HFFc6 (cell line): ENCODE measurements at places on chromosomes 4 and X. TPM values are rescaled to one million over a fixed set of nuclear protein-coding genes. Genes with fewer than 3 reads are reported as not detected.

DNA sequence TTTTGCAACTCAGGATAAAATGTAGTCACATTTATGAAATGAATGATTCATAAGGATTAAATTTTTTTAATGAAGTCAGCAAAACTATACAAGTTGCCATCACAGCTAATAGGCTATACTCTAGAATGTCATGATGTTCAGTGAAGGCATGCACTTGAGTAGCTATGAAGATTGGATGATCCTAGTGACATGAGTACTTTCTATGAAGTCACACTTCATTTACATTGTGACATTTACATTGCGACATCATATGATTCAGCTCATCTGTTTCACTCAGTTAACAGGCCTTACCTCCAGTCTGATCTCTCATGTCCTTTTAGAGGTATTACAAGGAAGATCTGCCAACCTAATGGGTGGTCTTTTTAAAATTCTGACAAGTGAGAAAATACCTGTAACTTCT lies 82.7 kb upstream of the FGF13 start:
- no peak for DNase-seq

DNA sequence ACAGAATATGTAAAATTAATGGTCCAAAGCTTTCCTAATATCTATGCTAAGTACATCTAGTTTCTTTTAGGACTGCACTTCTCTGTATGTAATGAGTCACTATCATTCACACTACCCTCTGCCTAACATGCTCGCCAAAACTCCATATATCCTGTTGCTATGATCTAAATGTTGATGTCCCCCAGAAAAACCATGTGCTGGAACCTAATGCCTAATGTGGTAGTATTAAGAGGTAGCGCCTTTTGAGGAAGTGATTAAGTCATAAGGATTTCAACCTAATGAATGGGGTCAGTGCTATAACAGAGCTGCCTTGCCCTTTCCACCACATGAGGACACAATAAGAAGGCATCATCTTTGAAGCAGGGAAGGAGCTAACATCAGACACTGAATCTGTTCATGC lies 34.9 kb upstream of the NFKB1 start:
- peak; percentile 38 for DNase-seq

- DNase-seq = peak; percentile 2
These were observed 6.0 kb downstream of the GAGE10 start for GRCh38 chrX:49309401-49309981.

DNA sequence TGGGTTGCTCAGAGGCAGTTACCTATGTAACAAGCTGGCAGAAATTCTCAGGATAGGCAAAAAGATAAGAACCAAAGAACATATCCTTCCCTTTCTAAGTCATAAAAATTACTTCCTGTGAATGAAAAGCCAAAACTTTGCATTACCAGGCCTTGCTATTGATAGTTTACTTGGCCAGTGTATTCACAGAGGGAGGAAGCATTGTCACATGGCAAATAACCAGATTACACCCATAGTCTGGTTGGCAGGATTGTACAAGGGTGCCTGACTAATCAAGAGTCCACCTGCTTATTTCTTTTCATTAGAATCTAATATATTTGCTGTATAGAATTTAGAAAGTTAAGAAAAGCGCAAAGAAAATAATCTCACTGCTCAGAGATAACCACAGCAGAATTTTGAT lies 14.1 kb downstream of the XIAP start:
- DNase-seq = no peak

GRCh38 chr4:158836002-158836369 lies 67.2 kb downstream of the FNIP2 start:
- no peak for DNase-seq

GRCh38 chrX:151397741-151398070 lies 700 bp downstream of the VMA21 start:
- DNase-seq = no peak

- DNase-seq = no peak
These were observed 8.3 kb upstream of the XK start for GRCh38 chrX:37677243-37677642.

DNA sequence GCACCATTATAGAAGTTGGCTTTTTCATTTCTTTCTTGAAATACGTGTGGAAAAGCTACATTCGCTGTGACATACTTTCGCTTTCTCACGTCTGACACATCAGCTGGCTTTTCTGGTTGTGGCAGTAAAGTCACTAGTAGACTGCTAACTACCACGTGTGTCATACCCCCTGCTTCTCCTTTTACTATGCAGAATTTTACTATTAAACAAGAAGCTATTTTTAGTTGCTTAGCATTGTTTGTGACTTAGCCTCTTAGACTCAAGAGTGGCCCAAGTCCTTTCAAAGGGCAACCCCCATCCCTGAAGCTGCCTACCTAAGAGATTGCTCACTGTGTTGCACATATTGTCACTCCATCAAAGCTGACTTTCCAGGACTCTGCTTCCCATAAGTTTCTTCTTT lies 2.1 kb upstream of the IL2 start:
- peak; percentile 0 for DNase-seq

- no peak for DNase-seq
These were observed 1395.7 kb downstream of the PCDH18 start for GRCh38 chr4:136136601-136137000.

DNA sequence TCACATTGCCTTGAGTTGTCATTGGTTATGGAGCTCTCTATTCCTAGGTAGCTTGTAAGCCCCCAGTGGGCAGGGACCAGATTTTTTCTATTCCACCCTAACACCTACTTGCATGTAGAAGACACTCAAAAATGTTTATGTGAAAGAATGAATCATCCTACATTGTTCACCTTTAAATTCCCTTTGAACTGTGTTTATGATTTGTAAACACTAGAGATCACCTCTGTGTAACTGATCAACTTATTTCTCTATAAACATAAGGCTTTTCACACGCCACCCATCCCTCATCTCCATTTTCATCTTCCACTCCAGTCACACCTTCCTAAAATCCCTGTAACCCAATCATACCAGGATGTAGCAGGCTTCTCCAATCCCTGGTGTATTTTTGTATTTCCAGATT lies 142.6 kb upstream of the LEF1 start:
- DNase-seq = no peak

- DNase-seq = no peak
These were observed 58.6 kb downstream of the SMAD1 start for GRCh38 chr4:145540235-145540634.

DNA sequence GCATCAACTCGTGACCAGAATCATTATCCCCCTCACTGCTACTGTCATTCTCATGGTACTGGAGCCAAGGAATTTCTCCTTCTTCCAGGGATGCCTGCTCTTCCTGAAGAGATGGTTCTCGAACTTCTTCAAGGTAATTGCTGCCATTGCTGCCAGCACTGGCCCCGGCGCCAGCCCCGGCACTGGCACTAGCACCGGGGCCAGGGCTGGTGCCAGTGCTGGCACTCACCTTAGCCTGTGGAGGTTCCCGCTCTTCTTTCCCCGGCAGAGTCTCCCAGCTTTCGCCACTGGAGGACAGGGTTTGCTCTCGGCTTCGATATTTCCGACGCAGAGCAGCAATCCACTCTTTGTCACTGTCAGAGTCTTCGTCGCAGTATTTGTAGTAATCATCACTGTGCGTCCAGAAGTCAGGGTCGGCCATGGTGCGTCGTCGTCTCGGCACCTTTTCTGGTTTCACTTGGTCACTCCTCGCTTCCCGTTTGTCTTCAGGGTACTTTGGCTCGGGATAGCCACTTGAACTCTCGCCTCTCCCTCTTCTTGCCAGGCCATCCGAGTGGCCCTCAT lies 3.4 kb downstream of the PJA1 start:
- DNase-seq = no peak

GRCh38 chr4:38562751-38563198 lies 101.2 kb upstream of the KLF3 start:
- DNase-seq = no peak

DNA sequence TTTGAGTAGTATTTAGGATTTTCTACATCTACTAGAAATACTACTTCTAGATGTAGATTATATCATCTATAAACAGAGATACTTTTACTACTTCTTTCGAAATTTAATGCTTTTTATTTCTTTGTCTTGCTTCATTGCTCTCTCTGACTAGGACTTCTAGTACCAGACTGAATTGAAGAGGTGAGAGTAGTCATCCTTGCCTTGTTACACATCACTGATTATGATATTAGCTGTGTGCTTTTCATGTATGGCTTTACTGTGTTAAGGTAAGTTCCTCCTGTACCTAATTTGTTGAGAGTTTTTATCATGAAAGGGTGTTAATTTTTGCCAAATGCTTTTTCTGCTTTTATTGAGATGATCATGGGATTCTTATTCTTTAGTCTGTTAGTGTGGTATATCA lies 19.6 kb upstream of the IL2 start:
- no peak for DNase-seq

- peak; percentile 15 for DNase-seq
These were observed 667 bp downstream of the G3BP2 start for GRCh38 chr4:75672461-75673026.

DNA sequence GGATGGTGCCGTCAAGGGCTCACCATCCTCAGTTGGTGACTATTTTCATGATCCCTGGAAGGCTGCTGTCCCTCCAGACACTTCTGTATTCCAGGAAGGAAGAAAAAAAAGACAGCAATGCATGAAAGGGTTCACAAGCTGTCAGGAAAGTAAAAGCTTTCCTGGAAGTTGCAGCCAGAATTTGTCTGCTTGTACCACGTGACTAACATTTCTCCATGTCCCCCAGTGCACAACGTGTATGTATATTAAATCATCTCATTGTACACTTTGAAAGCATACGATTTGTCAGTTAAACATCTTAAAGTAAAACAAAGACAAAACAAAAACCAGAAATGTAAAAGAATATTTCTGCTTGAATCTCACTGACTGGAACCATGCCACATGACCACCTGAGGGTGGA lies 127.4 kb upstream of the CLNK start:
- DNase-seq = no peak

DNA sequence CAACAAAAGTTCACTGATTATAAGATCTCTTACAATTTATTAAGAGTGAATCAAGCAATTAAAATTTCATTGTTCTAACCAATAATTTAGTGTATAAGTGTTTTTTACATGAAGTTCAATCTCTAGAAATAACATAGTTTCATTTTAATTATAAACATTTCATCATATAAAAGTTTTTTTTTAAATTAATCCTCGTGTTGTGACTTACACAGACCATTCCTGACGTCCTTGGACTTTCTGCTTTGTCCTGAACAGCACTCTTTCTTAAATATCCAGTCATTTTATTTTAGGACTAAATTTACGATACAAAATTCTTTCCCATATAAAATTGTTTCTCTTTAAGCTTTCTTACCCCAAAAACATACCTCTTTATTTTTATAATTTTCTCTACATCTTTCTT lies 841.7 kb upstream of the POU3F4 start:
- no peak for DNase-seq

DNA sequence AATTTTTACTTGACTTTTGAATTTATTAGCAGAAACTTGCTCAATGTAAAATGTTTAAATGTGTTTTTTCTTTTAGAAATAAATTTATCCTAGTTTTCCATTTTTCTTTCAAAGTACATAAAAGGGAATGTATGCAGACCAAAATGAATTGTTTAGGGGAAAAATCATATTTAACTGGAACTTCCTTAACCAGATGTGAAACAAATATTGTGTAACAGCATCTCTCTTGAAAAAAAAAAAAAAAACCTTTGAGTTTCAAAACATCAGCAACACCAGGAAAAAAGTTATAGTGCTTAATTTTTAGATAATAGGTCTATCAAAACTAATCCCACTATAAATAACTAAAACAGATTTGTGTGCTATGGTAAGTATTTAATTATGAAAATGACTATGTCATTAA lies 14.5 kb upstream of the CCNA2 start:
- DNase-seq = no peak

- no peak for DNase-seq
These were observed at the start of gene RGN for GRCh38 chrX:47078129-47079043. RGN (plus strand) TSS chrX:47078443; CDS start chrX:47081145, 2,702 bp downstream.

DNA sequence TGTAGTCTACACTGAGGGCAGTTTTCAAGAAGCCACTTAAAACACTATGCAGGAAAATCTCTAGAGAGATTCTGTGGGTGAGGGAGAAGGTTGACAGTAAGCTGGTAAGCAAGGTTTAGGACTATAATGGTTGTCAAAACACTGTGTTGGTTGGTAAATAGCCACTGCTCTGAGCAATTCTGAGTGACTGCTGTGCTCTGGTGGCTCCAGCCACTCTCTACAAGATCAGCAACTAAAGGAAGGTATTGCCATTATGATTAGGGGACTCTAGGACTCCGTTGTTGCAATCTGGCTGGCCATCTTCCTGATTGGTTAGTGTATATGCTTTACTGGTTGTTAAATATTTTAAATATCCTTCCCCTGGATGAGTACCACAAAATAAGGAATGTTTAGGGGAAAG lies 5.5 kb upstream of the FAM47E start:
- DNase-seq = no peak

GRCh38 chrX:53831662-53832635 lies 145.4 kb upstream of the HUWE1 start:
- peak; percentile 2 for DNase-seq

DNA sequence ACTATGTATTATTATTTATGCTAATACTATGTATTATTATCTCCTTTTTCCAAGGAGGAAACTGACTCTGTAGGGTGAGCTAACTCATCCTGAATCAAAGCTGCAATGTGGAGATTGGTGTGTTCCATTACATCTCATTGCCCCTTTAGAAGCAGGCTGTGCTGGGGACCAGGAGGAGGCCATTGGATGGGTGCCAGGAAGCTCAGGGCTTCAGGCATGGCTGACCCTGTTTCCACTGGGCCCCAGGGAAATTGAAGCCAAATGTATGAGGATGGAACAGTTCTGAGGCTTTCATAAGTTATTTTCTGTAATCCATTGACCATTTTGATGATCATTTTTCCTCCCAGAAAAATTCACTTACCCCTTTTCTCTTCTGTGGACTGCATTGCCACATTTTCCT lies 418.8 kb upstream of the ZFP42 start:
- no peak for DNase-seq

- DNase-seq = peak; percentile 16
These were observed 1587.9 kb upstream of the ADGRL3 start for GRCh38 chr4:59612235-59612634.

DNA sequence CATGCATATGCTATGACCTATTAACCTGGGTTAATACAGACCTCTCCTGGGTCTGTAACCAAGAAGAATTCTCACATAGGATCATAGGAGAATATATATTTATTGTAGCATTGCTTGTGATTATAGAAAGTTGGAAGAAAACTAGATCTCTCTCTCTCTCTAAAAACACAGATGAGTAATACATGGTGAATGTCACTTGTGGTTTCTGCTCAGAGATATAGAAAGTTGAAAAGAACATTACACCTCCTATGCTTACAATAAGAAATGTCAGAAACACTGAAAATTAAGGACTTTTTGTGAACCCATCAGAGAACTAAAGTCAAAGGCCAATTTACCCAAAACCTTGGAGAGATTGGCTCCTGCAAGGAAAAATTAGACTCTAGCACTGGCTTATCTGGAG lies 1389.5 kb downstream of the FAM133A start:
- DNase-seq = peak; percentile 34

Gene SGMS2
- 30.7 and 41.8 TPM in 2 replicates for total RNA-seq

Gene MXRA5
- 6.4 to 12.6 TPM (median 10.5 TPM) in 3 replicates for total RNA-seq

Gene FRMD7
- total RNA-seq = not detected in 3 replicates

Gene NEUROG2
- not detected in 3 replicates for total RNA-seq

Gene GAGE13
- total RNA-seq = not detected in 3 replicates

Gene TLR2
- not detected in 3 replicates for total RNA-seq

Gene VSIG4
- total RNA-seq = not detected in 2 replicates

Gene BEX2
- total RNA-seq = not detected in 3 replicates

Gene MAD2L1
- 18.3 to 36.7 TPM (median 28.5 TPM) in 3 replicates for total RNA-seq

Gene TGIF2LX
- total RNA-seq = not detected in 3 replicates
